ENCODE measurements at places on chromosomes 5 and 9.

GRCh38 chr5:115452083-115452482, 92.5 kb downstream of the FEM1C start:
- DNase-seq: no peak

DNA sequence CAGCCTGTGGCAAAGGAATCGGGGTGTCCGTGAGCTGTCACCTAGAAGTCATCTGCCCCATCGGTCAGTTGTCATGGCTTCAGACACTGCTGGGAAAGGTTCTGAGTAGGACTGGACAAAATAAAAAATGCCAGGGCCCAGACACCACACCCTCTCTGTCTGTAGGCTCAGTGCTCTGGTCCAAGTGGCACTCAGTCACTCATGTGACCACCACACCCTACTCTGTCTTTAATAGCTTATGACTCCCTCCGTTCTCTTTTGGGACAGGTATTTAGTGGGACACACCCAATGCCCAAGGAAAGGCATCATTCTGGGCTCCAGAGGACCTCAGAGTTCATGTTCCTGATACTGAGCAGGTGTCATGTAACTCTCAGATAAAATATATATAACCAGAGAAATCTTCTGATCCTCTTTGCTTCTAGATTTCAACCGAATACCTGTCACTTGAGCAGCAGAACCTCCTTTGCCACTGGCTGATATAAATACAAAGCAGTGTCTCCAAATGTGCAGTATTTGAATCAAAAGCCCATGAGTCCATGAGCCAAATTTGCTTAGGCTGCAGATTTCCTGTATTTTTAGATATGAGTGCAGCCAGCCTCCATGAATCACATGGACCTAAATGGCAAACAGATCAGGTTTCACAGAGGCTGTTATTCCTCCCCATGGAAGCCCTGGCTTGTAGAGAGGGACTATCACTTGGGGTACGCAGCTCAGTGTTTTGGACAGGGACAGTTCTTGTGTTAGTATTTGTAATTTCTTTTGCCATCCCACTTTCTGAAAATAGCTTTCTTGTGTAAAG, 272.0 kb downstream of the ARHGAP26 start:
- DNase-seq: peak; percentile 52

- DNase-seq: peak; percentile 57
Observed at GRCh38 chr9:131020388-131020787, 11.4 kb downstream of the LAMC3 start.

GRCh38 chr5:134525683-134526482, 413 bp downstream of the JADE2 start:
- peak; percentile 79 for DNase-seq

GRCh38 chr9:15329539-15330109, 22.6 kb upstream of the TTC39B start:
- DNase-seq: no peak

DNA sequence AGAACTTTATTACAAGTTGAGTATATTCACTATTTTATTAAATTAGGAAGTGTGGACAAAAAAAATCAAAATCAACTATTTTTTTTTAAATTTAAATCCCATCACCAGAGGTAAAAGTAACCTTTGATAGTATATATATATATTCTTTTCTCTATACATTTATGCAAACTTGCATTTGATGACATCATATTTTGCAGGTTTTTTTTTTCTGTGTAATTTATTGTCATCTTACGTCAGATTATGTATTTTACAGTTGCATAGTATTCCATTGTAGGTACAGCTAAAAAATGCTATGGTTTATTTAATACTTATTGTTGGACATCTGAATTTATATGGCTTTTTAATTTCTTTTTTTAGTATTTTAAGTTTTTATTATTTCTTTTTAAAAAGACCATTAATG, 25.5 kb downstream of the APC start:
- no peak for DNase-seq

GRCh38 chr5:96427824-96428223, 5.2 kb downstream of the PCSK1 start:
- DNase-seq: peak; percentile 16

- DNase-seq: no peak
Observed at GRCh38 chr5:126983874-126984266, 46.5 kb downstream of the MARCHF3 start.

- DNase-seq: peak; percentile 45
Observed at GRCh38 chr9:121992571-121993212, 100.4 kb downstream of the TTLL11 start.

DNA sequence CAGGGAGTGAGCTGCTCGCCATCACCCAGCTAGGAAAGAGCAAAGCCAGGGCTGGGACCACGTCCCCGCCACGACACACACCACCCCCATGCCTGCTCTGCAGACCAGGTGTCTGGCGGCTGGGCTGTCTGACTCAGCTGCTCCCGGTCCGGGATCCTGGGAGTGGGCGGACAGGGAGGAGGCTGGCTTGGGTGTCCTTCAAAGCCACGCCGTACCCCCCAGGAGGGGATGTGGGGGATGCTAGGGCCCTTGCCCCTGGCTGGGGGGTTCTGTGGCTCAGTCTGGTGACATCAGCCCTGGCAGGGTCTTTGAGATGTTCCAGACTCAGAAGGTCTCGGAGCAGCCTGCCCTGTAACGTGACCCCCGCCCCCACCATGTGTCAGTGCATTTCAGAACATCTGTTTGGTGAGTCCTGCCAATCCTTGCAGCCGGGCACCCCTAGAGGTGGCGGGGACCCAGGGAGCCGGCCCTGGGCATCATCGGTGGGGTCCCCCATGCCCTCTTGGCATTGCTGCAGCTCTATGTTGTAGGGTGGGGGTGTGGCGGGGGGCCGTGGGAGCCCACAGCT, 62.3 kb downstream of the HMCN2 start:
- peak; percentile 50 for DNase-seq

Data from astrocyte (in vitro differentiated cells and primary cell).